ENCODE measurements at places on chromosomes 7 and 10. TPM values are rescaled to one million over a fixed set of nuclear protein-coding genes. Genes with fewer than 3 reads are reported as not detected.

The RNF32 gene
- total RNA-seq = 0.36 TPM

The DKK1 gene
- total RNA-seq = 39.9 TPM

The GDF10 gene
- total RNA-seq = not detected

The MYH16 gene
- 1.4 TPM for total RNA-seq

The NUDT13 gene
- 3.6 TPM for total RNA-seq

The RSBN1L gene
- 7.6 TPM for total RNA-seq

The CLDN4 gene
- 277 TPM for total RNA-seq

DNA sequence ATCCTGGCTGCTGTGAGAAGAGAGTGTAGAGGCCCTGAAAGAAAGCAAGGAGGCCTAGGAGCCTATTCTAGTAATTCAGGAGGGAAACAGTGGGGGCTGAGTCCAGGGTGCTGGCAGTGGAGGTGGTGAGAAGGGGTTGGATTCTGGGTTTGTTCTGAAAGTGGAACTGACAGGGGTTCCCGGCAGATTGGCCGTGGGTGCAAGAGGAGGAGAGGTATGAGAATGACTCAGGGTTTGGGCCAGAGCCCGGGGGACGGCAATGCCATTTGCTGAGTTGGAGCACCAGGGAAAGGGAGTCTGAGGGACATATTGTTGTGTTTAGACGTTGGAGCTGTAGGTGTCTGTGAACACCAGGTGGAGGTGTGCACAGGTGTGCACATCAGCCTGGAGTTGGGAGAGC is 38.5 kb downstream of the NPTX2 start:
- no peak for DNase-seq

DNA sequence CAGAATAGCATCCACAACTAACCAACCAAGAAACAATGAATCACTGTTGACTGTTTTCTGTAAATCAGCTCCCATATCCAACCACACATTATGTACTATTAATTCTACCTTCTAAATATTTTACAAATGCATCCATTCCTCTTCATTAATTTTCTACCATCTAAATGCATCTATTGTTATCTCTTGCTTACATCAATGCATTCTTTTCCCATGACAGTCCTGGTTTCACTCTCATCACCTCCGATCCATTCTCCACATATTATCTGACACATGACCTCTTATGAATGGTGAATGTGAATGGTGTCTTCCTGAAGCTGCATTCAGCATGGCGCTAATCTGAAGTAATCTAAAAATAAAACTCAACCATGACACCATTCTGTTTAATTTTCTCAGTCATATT is 153.8 kb upstream of the CALCR start:
- peak; percentile 26 for DNase-seq

DNA sequence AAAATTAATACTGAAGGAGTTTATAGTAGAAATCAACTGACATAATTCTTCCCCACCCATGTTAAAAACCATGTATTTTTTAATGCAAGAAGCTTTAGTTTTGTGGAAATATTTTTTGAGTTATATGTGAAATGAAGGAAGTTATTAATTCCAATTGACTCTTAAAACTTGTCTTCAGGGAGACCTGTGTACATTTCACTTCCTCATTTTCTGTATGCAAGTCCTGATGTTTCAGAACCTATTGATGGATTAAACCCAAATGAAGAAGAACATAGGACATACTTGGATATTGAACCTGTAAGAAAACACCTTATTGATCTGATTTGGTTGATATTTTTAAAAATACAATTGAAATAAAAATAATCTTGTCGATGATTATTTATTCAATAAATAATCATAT is 33.3 kb downstream of the CD36 start:
- no peak for DNase-seq

GRCh38 chr10:30784897-30785605 is 155.5 kb upstream of the LYZL2 start:
- DNase-seq = no peak

DNA sequence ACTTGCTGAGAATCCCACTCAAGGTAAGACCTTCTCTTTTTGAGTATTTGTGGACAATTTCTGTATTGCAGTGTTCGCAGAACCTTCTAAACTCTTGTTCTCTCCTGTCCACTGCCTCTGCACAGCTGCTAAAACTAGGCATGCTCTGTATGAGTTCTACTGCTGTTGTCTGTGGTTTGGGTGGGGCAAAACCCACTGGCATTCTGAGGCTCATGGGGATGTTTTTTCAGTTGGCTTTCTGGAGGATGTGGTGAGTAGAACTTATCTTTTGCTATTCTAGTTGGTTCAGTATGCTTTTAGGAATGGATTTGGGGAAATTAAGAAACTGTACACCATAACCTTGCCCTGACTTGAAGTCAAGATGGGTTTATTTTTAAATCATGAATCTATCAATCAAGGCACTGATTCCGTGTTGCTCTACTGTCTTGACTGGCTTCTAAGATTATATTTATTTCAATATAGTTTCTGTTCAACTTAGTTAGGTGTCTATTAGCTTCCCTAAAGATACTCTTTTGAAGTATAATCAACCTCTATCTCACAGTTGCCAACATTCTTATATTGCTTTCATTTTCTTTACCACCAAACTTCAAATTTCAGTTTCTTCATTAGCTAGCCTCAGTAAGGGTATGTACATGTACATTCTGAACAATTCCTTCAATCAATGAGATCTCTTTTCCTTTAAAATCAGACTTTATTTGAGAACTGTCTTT is 25.0 kb upstream of the C1GALT1 start:
- no peak for DNase-seq

GRCh38 chr7:130554481-130554880 is 62.6 kb downstream of the MEST start:
- no peak for DNase-seq

- no peak for DNase-seq
Measured at GRCh38 chr7:108413782-108414492, 42.3 kb downstream of the NRCAM start.

DNA sequence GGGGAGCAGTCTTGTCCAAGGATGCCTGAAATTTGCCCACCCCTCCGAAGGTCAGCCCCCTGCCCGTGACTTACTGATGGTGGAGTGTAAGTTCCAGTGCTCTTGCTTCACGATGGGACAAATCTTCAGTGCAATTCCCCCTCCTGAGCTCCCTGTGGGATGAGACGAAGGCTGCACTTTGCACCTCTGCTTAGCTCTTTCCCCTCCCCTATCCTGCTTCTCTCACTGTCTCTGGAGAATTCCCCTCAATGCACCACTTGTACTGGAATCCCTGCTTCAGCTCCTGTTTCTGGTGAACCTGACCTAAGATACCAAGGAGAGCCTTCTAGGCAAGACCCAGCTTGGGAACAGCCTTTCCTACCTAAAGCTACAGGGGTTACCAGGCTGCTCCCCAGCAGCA is 122.9 kb upstream of the ZMIZ1 start:
- DNase-seq = no peak

DNA sequence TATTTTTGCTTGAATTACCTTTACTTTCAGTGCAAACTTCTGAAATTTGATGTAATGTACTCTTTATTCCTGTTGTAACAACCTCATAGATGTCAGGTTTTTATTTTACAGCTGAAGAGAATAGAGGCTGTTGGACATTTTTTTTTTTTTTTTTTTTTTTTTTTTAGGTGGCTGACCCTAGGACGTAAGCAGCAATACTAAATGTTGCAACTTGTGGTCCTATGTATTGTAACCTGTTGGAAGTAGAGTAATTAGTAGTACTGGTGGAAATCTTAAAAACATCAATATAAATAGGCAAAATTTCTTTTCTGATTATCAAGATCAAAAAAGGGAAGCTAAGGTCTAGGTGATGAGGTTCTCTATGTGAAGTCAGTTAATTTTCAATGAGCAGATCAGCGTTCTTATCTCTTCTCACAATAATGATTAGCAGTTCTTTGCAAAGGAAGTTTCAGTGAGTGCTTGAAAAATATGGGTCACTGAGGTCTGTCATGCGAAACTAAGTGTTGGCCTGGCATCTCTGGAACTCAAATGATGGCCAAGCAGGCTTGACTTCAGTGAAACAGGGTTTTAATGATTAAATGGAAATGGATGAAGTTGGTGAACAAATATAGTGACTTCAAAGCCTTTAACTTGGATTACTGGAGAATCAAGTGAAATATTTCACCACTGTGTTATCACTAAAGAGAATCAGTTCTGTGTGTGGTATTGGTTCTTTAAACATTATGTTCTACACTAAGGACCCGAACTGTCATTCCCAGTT is 42.7 kb downstream of the BICC1 start:
- peak; percentile 96 for DNase-seq

GRCh38 chr10:116769791-116770190 is 27.4 kb upstream of the HSPA12A start:
- no peak for DNase-seq

- DNase-seq = no peak
Measured at GRCh38 chr7:137647905-137648565, 198.7 kb downstream of the DGKI start.

Data from epithelial cell of proximal tubule (primary cell).